ENCODE measurements at places on chromosomes 7 and 10.

DNA sequence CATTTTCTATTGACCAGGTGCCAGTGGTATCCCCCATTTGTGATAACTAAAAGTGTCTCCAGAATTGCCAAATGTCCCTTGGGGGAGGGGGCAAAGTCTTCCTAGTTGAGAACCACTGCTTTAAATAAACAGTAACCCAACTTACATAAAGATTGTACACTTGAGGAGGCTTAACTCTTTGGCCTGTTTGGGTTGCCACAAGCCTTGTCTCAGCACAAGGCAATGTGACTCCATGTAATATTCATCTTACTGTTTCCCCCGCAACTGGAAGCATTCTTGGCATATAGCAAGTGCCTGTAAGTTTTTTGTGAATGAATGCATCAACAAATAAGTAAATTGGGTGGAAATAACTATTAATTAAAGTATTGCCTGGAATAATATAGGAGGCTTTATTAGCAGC is 108.3 kb downstream of the ANK3 start:
- no peak for DNase-seq

DNA sequence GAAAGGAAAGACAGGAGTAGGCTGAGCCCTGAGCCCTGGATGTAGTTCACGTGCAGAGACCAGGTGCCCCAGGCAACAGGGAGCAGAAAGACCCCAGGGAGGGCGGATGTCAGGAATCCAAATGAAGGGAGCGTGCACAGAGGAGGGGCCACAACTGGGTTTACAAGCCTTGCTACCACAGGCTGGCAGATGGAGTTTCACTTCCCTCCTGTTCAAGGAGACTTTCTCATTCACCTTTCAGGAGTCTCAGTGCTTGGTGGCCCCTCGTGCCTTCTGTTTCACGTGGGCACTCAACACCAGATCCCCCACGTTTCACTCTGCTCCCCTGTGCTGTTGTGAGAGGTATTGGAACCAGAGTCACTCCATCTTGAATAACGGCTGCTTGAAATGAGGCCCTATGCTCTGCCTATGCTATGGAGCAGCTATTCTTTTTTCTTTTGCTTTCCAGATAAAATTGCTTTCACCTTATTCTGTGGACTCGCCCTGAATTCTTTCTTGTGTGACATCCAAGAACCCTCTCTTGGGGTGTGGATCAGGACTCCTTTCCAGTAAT is 601.4 kb upstream of the IGFBP3 start:
- DNase-seq, result no peak

GRCh38 chr7:138519061-138519798 is 59.2 kb downstream of the TRIM24 start:
- no peak for DNase-seq

DNA sequence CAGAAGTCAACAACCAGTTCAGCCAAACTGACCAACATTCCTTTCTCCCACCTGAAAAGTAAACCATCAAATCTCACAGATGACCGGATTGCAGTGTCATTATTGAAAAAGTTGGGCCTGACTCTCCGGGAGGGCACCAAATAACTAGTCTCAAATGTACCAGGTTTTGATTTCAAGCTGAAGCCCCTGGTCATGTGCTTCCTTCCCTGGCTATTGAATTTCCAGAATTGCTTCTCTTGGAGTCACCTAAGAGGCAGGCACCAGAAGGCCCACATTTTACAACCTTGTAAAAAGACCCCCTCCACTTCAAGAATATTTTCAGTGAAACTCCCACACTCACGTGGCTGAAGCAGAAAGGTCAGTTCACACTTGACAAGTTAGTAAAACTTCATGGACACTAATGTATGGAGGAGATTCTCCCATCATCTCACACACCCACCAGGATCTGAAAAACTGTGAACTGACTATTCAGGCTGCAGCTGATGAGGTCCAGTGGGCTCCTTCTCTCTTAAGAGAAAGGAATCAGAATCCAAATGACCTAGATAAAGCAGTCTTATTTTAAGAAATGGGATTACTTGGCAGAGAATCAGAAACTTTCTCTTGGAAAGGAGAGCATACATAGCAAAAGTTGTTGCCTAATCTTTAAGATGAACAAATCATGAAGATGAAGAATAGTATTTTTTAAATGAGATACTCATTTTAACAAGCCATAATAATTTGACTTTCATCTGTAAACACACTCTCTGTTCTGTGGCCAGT is 53.6 kb downstream of the DLD start:
- peak; percentile 29 for DNase-seq

GRCh38 chr10:125976960-125977605 is 80.7 kb downstream of the FANK1 start:
- no peak for DNase-seq

DNA sequence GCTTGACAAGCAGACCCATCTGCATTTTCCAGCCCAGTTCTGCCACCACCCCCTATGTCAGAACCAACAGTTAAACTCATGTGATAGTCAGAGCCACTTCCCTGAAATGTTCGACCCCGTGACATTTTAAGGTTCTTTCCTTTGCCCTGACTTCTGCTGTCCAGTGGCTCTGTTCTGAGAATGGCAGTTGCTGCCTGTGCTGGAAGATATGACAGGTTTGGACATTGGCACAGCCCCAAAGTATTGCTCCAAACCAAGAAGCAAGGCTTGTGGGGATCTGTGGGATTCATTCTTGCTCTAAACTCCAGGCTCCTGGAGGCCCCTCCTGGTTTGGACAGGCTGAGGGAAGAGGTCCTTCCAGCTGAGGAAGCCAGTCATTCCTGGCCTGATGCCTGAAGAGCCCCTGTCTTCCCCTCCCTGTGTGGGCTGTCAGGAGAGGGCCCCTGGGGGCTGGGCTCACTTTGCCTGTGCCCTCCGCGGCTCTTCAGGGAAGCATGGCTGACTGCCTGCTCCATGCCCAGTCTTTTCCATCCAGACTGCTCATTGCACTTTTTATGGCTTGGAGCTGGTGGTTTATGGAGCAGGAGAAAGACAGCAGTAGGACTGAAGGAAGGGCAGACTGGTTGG is 138.0 kb downstream of the CDH23 start:
- no peak for DNase-seq

DNA sequence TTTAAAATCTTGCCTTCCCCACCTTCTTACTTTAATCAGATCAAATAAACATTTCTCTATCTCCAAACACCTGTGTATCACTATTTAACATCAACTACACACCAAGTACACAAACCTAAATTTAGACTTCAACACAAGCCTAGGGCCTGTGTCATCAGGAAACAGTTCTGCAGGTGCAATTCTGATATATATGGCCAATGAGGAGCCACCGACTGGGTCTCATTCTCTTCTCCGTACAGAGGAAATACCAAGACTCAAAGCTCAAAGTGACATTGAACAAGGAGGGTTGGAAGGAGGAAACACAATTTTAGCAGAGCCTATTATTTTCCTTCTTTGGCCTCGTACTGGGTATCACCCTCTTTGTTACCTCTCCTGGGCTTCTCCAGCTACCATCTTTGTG is 152.6 kb upstream of the PRR15 start:
- DNase-seq, result no peak

DNA sequence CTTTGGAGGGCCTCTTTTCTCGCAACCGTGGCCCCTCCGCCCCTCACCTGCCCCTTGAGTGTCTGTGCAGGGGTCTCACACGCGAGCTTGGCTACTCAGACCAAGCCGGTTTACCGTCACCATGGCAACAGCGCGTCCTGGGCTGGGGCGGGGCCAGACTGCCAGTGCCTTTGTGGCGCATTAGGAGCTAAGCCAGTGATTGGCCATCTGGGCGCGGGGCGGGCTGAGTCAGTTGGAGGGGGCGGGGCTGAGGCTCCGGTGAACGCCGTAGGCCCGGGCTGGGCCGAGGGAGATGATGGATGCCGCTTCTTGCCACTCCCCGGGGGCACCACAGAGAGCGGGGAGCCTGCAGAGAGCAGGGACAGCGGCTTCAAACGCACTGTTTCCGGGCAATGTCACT is 48.7 kb upstream of the FXYD4 start:
- DNase-seq, result peak; percentile 92

GRCh38 chr7:94088560-94088959 is 84.4 kb upstream of the BET1 start:
- no peak for DNase-seq

- DNase-seq, result no peak
Measured at GRCh38 chr7:119397156-119397555, 875.8 kb upstream of the KCND2 start.

- no peak for DNase-seq
Measured at GRCh38 chr10:70575874-70576802, 26.4 kb downstream of the PRF1 start.

DNA sequence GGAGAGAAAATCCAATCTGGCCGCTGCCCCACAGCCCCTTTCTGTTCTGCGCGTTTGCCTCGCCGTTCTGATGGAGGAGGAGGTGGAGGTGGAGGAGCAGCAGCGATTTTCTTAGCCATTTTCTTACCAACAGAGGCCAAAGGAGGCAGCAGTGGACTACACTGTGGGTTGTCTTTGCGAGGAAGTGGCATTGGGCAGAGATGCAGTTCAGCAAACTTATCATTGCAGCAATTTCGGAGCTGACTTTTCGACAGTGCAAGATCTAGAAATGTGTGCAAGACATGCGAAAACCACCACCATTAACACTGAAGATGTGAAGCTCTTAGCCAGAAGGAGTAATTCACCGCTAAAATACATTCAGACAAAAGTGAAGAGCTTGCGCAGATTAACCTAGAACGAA is 1.9 kb upstream of the ARL4A start:
- DNase-seq, result no peak

DNA sequence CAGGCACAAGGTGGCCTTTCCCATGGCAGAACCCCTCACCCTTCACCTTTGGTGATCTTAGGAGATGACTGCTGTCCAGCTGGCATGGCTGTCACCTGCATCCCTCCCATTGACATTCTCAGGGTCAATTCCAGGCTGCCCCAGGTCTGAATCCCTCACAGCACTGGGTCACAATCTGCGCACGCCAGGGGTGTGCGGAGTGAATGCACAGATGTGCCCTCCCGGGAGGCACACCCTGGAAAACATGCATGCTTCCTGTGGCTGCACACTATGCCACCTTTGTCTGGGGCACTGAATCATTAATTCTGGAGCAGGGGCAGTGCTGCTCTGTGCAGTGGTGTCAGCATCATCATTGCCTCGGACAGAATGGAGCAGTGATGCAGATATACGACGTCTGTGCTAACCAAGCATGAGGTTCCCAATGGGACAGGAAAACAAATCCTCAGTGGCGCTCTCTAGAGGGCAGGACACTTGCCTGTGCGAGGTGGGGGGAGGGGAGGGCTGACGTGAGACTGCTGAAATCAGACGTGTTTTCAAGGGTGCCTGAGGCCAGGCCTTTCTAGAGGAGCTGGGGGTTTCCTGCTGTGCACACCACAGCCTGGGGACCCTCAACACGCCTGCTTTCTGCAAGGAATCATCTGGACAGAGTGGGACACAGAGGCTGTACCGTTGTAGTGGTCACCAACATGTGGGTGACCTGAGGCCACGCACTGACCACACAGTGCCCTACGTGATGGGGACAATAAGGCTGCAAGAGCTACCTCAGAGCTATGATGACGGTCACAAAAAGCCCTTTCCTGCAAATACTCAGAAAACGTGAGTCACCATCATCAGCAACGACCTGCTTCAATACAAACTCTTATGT is 77.9 kb downstream of the HIPK2 start:
- no peak for DNase-seq
